T-helper 2 cell (primary cell): ENCODE measurements at places on chromosomes 11 and 22.

- DNase-seq, result no peak
These were observed 37.1 kb upstream of the OLFML1 start for GRCh38 chr11:7448201-7448600.

- no peak for DNase-seq
These were observed 67.1 kb upstream of the GRAMD1B start for GRCh38 chr11:123362941-123363340.

- DNase-seq, result no peak
These were observed 23.5 kb downstream of the UBE2L3 start for GRCh38 chr22:21590809-21591641.

DNA sequence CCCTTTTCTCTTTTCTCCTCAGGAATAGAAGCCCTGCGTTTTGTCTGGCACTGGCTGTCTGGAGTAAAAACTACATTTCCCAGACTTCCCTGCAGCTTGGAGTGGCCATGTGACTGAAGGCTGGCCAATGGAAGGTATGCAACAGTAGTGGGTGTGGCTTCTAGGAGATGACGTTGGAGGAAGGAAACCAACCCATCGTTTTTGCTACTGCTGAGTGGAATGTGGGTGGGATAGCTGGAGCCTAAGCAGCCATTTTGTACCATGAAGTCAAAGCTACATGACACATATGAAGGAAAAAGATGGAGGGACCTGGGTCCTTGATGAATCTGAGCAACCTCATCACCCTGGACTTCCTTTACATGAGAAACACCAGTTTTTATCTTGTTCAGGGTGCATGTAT is 19.6 kb downstream of the FGF3 start:
- DNase-seq, result no peak

DNA sequence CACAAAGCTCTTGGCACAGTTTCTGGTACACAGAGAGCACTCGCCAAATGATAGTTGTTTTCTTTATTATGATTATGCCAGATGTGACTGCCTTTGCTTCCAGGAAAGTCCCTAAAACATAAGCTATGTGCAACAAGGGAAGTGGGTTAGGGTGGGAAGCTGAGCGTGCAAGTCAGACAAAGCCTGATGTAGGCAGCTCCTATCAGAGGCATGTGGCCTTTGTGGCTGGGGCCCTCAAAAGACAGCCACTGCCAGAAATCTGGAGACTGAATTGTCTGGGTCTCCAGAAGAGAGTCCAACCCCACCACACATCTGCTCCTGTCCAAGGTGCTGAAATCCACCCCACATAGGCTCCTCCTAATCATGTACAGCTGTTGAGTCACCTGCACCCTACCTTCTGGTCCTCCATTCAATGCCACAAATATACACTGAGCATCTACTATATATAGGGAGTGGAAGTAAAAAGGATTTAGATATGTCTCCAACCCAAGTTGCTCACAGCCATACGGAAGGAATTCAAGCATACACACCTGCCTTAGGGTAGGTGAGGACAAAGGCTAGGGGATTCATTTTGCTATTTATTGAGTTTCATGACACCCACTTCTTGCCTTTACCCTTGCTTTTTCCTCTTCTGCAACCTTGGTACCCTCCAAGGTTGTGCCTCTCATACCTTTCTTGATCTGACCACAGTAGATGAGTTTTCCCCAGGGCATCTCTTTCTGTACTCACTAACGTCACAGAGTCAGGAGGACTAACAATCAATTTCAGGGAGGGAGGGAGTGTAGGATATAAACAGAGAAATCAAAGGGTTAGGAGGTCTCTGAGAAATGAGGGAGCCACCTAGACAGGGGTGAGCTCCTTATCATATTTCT is 12.4 kb downstream of the SEC14L3 start:
- DNase-seq, result no peak

- no peak for DNase-seq
These were observed 2.1 kb upstream of the CACNA1I start for GRCh38 chr22:39568278-39568981.

- DNase-seq, result no peak
These were observed 27.8 kb upstream of the CCDC134 start for GRCh38 chr22:41772645-41773044.

GRCh38 chr11:109851780-109852390 is 241.3 kb upstream of the ZC3H12C start:
- DNase-seq, result no peak

DNA sequence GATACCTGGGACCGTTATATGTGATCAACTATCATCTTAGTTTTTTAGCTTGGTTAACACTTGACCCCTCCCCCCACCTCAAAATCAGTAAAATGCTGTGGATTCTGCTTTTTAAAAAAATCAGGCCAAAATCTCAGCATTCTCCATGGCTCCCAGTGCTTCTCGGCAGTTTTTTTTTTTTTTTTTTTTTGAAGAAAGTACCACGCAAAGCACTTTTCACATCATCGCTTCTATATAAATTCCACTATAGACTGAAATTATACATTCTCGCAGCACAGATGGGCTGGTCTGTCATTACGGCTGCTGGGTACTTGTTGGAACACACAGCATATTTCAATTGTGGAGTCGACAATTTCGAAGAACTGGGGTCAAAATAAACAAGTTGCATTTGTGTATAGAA is 67.7 kb upstream of the PPARA start:
- no peak for DNase-seq

- no peak for DNase-seq
These were observed 40.3 kb upstream of the SHISAL1 start for GRCh38 chr22:44353041-44353440.

GRCh38 chr11:17479284-17480214 is 2.9 kb upstream of the ABCC8 start:
- DNase-seq, result no peak

DNA sequence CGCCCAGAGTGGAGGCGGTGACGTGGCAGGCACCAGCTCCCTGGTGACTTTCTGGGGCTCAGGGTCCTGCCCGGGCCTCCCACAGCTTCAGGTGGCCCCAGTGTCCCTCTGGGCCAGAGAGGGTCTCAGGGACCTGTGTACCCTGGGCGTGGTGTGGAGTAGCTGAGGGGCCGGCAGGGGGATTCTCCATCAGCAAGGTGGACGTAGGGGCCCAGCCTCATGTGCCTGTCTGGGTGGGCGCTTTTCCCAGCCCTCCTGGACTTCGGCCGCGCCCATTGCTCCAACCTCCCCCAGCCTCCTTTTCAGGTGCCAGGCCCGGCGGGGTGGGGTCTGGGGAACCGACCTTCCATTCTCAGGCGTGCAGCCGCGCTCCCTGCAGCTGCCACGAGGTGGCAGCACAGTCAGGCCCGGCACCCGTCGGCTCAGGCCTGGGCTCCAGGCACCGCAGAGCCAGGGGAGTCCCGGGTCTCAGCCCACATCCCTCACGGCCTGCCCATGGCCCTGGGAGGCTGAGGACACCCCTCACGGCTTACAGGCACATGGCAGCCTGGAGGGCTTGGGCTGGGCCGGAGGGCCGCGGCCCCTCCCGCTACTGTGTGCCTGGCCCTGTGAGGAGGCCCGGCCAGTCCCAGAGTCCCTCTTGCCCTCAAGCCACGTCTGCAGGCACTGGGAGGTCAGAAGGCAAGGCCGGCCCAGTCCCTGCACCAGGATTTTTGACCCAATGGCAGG is 19.9 kb upstream of the MUC5B start:
- DNase-seq, result peak; percentile 43

DNA sequence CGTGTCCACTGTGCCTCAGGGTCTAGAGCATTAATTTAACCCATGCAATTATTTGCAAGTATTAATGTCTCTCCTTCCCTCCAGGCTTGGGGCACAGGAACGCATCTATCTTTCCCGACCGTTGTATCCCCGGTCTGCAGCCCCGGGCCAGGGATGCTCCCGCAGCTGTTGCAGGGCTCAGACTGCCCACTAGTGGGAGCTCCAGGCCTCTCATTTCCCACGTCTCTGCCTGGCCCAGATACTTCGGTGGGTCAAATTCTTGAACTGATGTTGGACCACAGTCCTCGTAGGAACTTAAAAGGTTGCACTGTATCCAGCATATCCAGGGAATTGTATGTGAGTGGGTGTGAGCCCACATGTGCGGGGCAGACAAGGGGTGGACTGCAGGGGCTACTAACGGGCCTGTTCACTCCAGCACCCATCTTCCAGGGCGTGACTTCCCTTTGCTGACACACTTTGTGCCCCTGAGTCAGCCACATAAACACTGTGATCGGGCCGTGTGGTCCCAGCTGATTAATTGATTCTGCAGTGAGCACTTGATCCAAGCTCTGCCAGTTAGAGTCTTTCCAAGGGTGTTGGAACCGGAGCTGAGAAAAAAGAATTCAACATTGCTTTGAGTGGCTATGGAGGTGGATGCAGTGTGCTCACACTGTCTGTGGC is 451.3 kb downstream of the TBC1D22A start:
- DNase-seq, result no peak

- DNase-seq, result no peak
These were observed 47.9 kb downstream of the PPARA start for GRCh38 chr22:46198274-46198673.

DNA sequence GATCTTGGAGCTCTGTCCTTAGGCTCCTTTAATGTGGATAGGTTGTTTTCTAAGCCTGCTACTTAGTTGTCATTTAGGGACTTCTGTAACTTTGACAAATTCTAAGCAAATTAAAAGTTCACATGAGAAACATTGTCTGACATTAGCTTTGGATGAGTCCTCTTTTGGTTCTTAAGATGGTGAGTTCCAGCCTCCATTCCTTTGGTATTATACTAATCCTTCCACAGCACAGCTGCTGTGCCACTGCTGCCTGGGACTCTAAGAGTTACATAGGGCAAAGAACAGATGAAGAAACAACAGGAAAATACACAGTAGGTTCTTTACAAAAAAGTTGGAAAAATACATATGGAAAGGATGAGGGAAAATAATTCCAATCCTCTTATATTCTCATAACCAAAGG is 25.3 kb upstream of the PIK3C2A start:
- no peak for DNase-seq

DNA sequence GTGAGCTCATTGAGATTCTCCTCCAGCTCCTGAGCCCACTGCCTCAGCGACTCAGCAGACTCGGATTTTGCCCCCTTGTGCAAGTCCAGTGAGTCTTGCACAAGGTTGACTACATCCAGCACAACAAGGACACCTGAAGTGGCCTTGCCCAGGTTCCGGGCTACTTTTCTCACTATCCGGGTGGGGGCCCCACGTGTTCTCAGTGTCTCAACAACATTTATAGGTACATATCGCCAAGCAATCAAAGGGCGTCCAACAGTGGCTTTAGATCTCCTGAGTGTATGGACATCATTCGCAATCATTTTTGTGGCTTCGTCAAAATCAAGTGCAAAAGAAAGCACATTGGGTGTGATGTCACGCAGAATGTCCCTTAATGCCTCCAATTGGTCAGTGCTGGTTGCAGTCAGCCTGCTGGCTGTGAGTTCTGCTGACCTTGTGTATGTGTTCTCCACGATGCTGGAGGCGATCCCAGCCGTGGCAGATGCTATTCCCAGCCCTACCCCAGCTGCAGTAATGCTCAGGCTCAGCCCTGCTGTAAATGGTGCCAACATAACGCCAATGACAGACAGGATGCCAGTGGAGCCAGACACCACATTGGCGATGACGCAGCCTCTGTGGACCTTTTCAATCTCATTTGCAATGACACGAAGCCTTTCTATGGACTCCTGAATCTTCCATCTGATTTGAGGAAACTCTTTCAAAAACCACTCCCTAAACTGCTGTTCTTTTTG is 10.3 kb downstream of the APOL4 start:
- DNase-seq, result no peak

DNA sequence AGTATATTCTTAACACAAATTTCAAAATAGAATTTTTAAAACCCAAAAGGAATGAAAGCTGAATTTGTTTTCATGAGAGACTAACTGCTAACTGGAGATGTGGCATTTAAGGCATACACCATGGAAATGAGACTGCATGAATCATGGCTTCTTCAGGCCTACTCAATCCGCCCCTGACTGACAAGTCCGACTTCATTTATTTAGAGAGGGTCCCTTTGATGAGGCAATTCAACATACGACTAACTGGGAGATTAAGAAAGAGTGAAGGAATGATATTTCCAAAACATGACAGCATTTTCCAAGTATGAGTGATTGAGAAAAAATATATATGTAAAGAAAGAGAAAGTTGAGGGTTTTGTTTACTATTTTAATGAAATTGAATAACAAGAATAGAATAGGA is 720.1 kb downstream of the DLG2 start:
- no peak for DNase-seq

DNA sequence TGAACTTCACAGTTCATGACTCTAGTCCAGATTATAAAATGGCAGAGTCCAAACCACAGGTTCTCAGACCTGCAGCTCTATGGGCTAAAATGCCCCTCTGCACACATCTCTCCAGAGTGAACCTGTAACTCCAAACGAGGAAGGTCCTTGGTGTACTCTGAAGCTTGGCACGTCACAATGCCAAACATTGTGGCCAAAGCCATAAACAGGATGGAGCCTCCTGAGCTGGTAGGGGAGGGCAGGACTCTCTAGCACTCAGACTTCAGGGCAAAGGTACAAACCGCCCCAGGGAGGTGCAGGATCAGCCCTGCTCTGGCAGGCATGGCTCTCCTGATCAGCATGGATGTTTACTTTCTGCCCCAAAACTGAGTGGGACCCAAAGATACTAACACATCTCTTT is 2.3 kb downstream of the SCUBE2 start:
- DNase-seq, result no peak

GRCh38 chr11:73195191-73196007 is 22.7 kb upstream of the P2RY2 start:
- no peak for DNase-seq

- no peak for DNase-seq
These were observed 61.5 kb downstream of the CACNG2 start for GRCh38 chr22:36641902-36642640.

- DNase-seq, result no peak
These were observed 99.0 kb downstream of the FAR1 start for GRCh38 chr11:13767471-13767870.

- no peak for DNase-seq
These were observed 17.3 kb downstream of the RTN4RL2 start for GRCh38 chr11:57477507-57478189.

GRCh38 chr11:122861631-122862030 is 20.9 kb upstream of the JHY start:
- no peak for DNase-seq

GRCh38 chr11:128519338-128519737 is 68.0 kb downstream of the ETS1 start:
- no peak for DNase-seq

- no peak for DNase-seq
These were observed 13.9 kb downstream of the HSD17B12 start for GRCh38 chr11:43694477-43694876.

GRCh38 chr11:44467413-44467812 is 98.0 kb upstream of the CD82 start:
- DNase-seq, result no peak

DNA sequence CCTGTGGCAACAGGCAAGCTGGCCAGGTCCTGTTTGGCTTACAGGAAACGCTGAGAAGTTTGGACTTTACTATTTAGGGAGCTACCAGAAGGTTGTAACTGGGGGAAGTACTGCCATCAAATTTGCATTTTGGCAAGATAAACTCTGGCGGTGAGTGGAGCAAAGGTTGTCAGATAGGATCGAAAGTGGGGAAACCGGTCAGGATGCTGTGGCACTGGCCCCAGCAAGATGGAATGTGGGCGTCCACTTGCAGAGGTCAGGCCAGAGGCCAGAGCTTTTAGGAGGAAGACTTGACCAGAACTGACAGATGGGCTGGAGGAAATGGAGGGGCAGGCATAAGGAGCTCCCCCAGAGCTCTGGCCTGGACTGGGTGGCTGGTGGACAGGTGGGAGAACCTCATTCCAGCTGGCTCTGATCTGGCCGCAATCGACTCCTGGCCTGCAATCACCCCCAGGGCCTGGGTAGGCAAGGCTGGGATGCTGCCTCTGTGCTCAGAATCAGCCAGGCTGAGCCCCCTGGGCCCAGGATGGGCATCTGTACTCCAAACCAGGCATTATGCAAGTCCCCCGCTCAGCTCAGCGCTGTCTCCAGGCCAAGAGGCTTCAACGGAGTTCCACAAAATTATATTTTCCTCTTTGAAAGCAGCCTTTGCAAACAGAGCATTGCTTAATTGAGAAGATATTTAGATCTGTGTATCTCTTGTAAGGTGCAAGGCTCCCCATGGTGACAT is 178.3 kb upstream of the NECTIN1 start:
- no peak for DNase-seq
